ENCODE measurements at places on chromosomes 5 and 9.

- no peak for DNase-seq
Measured at GRCh38 chr9:69425136-69425801, 100.3 kb downstream of the ENTREP1 start.

DNA sequence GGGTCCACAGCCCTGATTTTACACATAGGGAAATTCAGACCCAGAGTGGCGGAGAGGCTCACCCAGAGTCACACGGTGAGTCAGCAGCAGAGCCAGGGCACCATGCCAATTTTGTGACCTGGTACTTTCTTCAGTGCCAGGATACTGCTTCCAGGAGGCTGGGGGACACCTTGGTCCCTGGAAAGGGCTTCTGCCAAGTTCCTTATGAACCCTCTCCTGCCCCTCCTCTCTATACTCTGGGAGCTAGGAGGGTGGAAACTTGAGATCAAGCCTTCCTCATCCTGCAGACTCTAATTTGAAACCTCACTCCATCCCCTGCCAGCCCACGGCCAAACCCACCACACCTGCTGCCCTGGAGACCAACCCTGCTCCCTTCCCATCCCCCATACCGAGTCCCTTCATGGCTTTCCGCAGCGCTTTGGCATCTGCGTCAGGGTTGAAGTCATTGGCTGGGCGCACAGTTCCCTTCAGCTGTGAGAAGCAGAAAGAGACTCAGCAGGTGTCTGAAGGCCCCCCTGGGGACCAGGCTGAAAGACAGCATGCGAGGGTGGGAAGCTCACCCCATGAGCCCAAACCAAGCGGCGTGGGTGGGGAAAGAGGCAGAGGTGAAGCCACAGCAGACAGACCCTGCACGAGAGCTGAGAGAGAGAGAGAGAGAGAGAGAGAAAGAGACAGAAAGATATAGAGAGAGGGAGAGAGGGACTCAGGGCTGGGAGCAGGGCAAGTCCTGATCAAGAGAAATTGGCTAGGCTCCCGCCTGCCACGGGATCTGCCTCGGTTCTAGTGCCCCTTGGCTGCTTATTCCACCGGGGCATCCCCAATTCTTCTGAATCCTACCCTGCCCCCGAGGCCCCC, 33.5 kb downstream of the ANXA6 start:
- peak; percentile 70 for DNase-seq

GRCh38 chr9:33351547-33351946, 50.8 kb downstream of the AQP7 start:
- no peak for DNase-seq

GRCh38 chr5:37938861-37939260, 99.0 kb upstream of the GDNF start:
- no peak for DNase-seq

- DNase-seq: no peak
Measured at GRCh38 chr9:117136461-117136860, 278.4 kb downstream of the ASTN2 start.

GRCh38 chr9:38130724-38131123, 61.7 kb upstream of the SHB start:
- no peak for DNase-seq

GRCh38 chr5:95759005-95759404, 27.9 kb downstream of the RHOBTB3 start:
- no peak for DNase-seq

- no peak for DNase-seq
Measured at GRCh38 chr5:82365744-82366228, 87.6 kb upstream of the RPS23 start.

DNA sequence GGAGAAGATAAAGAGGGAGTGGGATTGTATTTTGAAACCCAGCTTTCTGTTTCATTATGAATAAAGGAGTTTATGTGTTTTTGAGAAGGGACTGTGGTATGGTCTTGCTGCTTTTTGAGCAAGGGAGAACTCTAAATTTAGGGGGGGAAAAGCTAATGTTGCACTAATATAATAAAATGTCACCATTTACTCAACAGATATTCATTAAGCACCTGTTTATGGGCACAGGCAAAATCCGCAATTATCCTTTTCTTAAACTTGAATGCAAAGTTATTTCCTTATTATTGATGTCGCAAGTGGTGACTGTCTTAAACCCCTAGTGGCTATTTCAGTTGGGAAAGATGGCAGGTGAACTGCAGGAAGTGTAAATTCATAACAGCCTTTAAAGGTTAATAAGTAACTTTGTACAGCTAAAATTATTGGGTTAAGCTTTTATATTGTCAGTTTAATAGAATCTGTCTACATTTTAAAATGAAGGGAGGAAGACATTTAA, 1.5 kb downstream of the CDC42SE2 start:
- DNase-seq: no peak

- no peak for DNase-seq
Measured at GRCh38 chr5:38546691-38547146, 9.7 kb downstream of the LIFR start.

DNA sequence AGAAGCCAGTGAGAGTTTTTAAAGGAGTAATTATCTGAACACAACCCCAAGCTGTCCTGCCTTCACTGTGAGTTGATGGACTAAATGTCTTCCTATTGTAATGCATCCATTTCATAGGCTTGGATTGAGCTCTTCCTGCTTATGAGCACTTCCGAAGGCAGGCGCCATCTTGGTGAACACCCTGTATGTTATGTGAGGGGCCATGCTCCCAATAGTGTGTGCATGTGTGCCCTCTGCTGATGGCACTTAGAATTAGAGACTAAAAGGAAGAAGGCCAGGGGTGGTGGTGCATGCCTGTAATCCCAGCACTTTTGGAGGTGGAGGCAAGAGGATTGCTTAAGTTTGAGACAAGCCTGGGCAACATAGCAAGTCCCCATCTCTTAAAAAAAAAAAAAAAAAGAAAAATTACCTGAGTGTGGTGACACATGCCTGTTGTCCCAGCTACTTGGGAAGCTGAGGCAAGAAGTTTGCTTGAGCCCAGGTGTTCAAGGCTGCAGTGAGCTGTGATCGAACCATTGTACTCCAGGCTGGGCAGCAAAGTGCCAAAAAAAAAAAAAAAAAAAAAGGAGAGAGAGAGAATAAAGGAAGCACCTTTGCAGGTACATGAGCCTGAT, 65.0 kb downstream of the C9orf152 start:
- DNase-seq: no peak
